ENCODE measurements at places on chromosomes 13 and 19.

DNA sequence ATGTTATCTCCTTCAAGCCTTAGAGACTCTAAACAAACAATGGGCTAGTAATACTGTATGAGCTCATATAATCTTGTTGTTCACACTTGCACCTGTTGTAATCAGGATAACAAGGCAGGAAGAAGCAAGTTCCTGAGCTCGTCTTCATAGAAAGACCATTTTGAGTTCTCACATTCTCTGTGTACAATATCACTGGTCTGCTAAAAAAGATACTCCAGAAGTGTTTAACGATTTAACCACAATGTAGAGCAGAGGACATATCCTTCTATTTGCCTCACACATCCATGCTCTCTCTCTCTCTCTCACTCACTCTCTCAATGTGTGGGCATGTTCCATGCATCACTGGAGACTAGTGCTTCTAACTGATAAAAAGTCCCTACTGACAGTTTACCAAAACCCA lies 122.9 kb downstream of the MIPEP start:
- DNase-seq, result no peak

DNA sequence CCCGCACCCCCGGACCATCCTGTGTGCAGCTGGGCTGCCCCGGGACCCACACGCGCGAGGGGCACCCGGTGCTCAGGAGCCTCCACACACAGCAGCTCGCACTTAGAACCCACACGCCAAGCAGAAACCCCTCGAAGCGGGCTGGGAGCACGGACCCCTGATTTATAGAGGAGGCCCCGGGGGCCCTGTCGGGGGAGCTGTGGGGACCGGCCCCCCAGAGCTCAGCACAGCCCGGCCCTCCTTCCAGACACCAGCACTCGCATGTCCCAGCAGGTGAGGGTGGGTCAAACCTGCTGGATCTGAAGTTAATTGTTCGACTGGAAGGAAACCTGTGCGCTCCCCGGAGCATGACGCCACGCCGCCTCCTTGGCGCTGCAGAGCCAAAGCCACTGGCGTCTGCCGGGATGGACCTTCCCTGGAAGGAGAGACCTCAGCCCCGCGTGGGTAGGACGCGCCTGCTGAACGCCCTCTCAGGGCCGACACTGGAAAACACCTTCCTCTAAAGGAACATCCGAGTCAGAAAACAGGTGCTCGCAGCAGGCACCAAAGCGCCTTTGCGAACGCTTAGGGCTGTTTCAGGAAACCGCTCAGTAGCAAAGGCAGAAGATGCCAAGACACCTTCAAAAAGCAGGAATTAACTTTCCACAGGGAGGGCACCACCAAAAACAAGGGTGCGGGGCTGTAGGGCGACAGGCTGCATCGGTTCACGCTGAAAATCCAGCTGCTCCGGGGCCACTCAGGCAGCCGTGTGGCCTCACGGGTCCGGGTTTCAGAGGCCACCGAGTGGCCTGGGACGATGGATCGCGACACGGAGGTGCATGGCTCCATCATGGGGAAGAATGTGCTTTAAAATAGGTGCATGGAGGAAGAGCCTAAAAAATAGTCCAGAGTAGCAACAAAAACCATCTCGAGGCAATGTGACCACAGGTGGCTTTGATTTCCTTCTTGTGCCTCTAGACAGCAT lies 37.8 kb upstream of the GRTP1 start:
- DNase-seq, result no peak

GRCh38 chr19:3132971-3133792 lies 2.7 kb upstream of the GNA15 start:
- peak; percentile 86 for DNase-seq

- DNase-seq, result no peak
Observed at GRCh38 chr13:106685143-106685542, 117.2 kb upstream of the ARGLU1 start.

DNA sequence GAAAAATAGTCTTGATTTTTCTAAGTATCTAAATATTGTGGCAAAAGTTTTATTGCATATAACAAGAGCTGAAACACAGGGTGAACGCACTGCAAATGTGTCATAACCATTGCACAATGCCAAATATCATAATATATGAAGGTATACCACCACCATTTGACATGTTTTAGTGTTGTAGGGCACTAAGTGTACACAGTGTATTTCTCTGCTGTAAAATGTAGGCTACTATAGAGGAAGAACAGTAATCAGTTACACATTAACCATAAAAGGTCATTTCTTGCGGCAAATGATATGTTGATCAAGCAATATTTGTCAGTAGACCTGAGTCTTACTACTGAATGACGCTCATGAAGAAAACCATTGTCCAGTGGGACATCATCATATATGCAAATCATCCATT lies 18.3 kb upstream of the KLF5 start:
- DNase-seq, result no peak

- DNase-seq, result no peak
Observed at GRCh38 chr19:3476830-3477229, 3.5 kb downstream of the SMIM24 start.

- DNase-seq, result no peak
Observed at GRCh38 chr19:15779756-15780476, 7.5 kb upstream of the OR10H5 start.

DNA sequence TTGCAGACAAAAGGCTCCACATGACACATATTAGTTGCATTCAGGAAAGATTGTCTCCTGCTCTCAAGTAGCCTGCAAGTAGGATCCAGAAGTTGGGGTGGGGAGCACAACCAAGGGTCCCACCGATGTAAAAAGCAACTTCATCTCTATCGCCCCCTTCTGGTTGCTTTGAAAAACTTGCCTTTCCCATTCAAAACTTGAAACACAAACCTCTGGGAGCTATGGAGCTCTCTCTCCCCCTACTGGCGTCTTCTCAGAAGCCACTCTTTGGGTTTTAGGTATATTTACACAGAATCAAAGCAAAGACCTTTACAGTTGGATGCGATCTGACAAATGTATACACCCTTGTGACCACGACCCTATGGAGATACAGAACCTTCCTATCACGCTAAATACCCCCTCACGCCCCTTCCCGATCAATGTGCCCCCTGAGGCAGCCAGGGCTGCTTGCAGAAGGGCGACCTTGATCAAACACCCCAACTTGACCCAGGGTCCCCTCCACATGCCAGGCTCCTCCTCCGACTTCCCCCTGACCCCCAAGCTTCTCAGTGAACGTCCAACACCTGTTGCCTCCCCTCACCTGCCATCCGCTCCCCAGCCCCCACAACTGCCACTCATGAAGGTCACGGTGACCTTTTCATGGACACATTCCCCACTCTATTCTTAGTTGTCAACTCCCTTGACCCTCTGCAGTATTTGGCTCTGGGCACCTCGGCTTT lies 10.1 kb downstream of the NOSIP start:
- peak; percentile 67 for DNase-seq

All from stimulated activated naive CD4-positive, alpha-beta T cell treated with Interleukin-2 at 50 U/mL for 16 hours (primary cell).